H1 (cell line): ENCODE measurements at places on chromosomes 11 and 22. TPM values are rescaled to one million over a fixed set of nuclear protein-coding genes. Genes with fewer than 3 reads are reported as not detected.

CTNND1 gene
- 91.9 and 97.8 TPM in 2 replicates for polyA plus RNA-seq

ELMOD1 gene
- polyA plus RNA-seq = 0.47 and 0.63 TPM in 2 replicates

TSGA10IP gene
- 6.0 and 8.2 TPM in 2 replicates for polyA plus RNA-seq

PLET1 gene
- not detected in 2 replicates for polyA plus RNA-seq

MS4A3 gene
- polyA plus RNA-seq = not detected in 2 replicates

CBLIF gene
- polyA plus RNA-seq = not detected in 2 replicates

ANO5 gene
- polyA plus RNA-seq = 2.5 and 2.6 TPM in 2 replicates
